ENCODE measurements at places on chromosomes 12 and 14.

DNA sequence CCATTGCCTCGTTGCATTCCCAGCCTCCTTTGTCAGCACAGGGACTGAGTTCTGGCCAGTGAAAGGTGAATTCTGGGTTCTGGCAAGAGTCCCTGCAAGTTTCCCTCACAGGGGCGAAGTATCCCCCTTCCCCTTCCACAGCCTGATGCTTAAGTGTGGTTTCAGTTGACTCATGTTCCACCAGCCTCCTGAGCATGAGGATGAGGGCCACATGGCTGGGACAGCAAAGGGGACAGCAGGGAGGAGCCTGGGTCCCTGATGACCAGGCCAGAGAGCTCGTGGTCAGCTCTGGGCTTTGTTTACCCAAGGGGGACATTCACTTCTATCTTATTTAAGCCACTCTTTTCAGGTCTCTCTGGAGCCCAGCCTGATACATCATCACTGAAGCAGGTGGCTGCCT is 36.5 kb downstream of the CACNA2D4 start:
- DNase-seq, result no peak

DNA sequence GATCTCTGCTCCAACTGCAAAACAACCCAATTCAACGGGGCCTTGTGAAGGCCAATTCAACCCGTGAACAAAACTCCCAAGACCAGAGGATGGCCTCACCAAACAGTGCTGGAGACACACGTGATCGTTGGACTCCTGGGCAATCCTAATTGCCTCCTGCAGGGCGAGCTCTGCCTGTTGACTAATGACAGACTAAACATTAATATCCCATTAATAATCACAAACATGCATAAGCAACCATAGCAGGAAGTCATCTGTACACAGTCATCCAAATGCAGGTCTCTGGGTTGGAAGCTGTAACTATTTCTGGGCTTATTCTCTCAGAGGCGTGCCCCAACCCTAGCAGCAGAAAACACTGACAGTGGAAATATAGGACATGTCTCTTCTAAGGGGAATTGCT is 21.0 kb downstream of the ANAPC5 start:
- no peak for DNase-seq

GRCh38 chr14:96145116-96145864 is 59.3 kb upstream of the BDKRB2 start:
- DNase-seq, result no peak

- no peak for DNase-seq
Measured at GRCh38 chr12:49882248-49882850, 21.4 kb downstream of the FAIM2 start.

- DNase-seq, result no peak
Measured at GRCh38 chr12:59298296-59298695, 297.5 kb upstream of the SLC16A7 start.

DNA sequence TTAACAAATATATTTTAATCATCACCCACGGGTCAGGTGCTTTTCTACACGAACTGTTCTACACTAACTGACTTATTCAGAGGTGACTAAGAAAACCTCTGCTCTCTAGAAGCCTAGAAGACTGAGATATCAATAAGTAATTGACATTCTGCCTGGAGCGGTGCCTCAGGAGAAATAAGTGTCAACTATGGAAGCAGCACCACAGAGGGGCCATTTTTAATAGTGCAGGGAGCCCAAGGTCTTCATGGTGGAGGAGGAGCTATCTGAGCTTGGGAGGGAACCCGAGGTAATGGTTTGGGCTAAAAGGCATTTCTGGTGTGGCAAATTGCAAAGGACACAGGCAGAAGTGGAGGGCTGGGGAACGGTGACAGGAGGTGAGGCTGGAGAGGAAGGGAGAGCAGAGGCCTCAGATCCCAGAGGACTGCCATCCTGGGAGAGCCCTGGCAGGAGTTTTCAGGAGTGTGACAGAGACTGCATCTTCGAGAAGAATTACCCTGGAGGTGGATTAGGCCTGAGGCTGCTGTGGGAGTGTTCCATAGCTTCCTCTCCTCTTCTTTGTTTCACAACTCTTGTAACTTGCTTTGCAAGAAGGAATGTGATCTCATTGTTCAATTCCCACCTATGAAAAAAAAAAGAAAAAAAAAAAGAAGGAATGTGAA is 123.1 kb downstream of the NPAS3 start:
- no peak for DNase-seq

DNA sequence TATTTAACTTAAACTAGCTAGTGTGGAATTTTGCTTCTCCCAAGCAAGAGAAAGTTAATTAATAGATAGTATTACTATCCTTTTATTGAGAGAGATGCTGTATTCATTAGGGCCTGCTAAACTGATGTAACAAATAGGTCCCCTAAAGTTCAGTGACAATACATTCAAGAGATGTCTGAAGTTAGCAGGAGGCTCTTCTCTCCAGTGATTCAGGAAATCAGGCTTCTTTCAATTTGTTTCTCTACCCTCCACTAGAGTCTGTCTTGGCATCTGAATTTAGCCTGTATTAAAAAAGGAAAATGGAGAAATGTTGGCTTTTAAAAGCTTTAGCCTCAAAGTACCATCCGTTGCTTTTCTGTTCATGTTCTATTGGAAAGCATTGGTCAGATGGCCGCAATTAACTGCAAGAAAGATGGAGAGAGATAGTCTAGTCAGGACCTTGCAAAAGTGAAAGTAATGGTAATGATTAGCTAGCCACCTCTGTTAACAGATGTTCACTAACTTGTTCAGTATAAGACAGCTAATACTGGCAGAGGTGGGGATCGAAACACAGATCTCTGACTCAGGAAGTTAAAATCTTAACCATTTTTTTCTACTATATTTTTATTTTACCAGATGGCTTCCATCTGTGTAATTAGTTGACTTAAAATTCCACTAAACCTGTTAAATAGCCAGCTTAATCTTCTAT is 786.8 kb downstream of the TMTC2 start:
- peak; percentile 86 for DNase-seq

- no peak for DNase-seq
Measured at GRCh38 chr14:67485501-67486095, 2.9 kb downstream of the TMEM229B start.

Measured in NCI-H524 treated with DMSO at 0.1 percent for 48 hours (cell line).